Mesenteric fat pad (tissue), 1 donor: ENCODE measurements at places on chromosomes 11 and 22.

GRCh38 chr11:126098204-126098769 lies 35.6 kb upstream of the CDON start:
- no peak for DNase-seq

DNA sequence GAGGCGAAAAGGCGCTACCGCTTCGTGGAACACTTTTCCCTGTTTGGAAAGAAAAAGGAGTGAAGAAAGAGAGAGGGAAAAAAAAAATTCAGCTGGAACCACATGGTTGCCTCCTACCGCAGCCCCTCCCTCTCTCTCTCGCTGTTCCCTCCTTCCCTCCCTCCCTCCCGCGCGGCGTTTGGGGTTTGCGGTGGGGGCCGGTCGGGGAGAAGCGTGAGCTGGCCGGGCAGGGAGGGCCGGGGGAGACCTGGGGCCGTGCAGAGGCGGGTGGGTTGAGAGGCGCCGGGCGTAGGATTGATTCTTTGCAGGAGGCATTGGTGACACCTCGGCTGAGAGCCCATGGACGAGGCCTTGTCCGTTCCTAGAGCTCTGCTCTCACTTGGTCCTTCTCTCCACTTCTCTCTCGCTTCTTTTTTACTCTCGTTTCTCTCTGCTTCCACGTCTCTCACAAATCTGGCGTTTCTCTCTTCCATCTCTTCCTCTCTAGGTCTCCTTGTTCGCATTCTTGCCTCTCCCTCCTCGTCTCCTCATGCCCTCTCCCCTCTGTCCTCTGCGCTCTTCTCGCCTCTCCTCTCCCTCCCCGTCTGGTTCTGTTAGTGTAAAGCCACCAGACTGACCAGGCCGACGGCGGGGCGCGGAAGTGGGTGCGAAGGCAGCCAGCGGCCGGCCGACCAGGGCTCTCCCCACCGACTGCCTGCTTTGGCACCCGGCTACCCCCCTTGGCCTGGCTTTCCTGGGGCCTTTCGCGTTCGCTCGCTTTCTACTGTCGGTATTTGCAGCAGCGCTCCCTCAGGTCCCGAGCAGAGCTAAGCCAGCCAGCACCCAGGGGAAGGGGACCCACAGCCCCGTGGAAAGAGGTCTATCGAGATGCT lies at the start of gene CLMP:
Gene CLMP (minus strand): TSS at position 61 of the 872 bp plus-strand sequence. CDS start 308 bp downstream, outside the sequence.
- DNase-seq, result no peak

GRCh38 chr11:87351676-87352075 lies 313.9 kb downstream of the TMEM135 start:
- no peak for DNase-seq

GRCh38 chr22:35604621-35605368 lies 12.3 kb downstream of the MB start:
- DNase-seq, result no peak

GRCh38 chr11:129846508-129847335 lies 31.1 kb downstream of the TMEM45B start:
- no peak for DNase-seq

DNA sequence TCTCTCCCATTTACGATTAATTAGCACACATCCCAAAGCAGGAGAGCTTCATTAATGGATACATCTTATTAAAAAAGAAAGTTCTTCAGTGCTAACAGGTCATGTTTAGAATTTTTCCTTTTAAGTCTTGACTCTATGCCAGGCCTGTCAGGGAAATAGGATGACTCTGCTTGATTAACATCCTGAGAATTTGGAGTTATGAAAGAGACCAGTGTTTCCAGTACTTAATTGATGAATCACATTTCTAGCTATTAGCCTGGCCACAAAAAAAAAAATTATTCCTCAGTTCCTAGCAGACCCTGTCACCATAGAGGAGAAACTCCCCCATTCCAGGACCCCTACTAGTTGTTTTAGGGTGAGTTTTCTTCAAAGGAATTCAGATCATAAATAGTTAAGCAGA lies 23.6 kb upstream of the ME3 start:
- no peak for DNase-seq

DNA sequence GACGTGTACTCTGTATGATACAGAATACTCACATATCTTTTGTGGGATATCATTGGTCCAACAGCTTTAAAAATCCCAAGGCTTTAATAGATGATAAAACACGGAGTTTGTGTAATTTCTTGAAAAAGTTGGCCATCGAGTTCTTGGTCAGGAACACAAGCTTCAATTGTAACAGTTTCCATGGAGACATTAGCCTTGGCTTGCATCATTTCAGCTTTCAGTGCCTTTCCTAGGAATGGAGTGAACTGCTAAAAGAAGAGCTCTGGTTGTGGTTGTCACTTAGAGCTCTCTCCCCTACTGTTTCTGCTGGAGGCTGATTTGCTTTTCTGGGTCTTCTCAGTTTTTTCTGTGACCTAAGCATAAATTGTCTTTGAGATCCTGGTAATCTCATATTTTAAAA lies 14.2 kb downstream of the BMAL1 start:
- DNase-seq, result no peak

GRCh38 chr11:106958517-106959248 lies 59.6 kb downstream of the GUCY1A2 start:
- no peak for DNase-seq

DNA sequence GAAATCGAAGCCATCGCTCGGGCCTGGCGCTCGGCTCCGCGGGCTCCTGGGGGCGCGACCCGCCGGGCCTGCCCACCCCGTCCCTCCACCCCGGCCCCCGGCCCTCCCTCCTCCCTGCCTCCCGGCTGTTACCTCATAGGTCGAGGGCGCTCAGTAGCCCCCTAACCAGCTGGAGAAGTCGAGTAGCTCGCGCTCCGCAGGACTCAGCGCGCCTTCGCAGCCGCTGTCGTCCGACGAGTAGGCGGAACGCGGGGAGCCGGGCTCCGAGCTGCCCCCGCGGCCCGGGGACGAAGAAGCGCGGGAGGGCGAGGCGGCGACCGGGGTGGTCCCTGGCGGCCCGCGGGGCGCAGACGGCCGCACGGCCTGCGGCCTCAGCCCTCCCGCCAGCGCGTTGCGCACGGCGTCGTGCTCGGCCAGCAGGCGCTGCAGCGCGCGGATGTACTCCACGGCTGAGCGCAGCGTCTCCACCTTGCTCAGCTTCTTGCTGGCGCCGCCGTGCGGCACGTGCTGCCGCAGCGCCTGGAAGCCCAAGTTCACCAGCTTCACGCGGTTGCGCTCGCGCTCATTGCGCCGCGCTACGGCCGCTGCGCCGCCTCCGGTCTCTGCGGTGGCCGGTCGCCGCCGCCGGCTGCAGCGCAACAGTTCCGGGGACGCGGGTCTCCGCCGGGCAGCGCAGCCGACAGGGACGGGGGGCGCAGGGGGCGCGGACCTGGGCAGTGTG lies 627 bp downstream of the ASCL2 start:
- DNase-seq, result peak; percentile 89

DNA sequence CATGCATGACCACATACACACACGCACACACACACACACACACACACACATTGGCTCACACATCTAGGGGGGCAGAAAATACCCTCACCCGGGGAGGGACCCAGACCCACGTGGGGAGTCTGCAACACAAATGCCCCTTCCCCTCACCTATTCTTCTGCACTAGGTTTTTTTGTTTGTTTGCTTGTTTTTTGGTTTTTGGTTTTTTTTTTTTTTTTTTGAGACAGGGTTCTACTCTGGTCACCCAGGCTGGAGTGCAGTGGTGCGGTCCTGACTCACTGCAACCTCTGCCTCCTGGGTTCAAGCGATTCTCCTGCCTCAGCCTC lies 28.4 kb downstream of the WEE1 start:
- peak; percentile 30 for DNase-seq

- no peak for DNase-seq
These were observed 11.8 kb upstream of the CAVIN3 start for GRCh38 chr11:6332066-6332465.

- DNase-seq, result no peak
These were observed 101.7 kb downstream of the FAM181B start for GRCh38 chr11:82631722-82632630.

DNA sequence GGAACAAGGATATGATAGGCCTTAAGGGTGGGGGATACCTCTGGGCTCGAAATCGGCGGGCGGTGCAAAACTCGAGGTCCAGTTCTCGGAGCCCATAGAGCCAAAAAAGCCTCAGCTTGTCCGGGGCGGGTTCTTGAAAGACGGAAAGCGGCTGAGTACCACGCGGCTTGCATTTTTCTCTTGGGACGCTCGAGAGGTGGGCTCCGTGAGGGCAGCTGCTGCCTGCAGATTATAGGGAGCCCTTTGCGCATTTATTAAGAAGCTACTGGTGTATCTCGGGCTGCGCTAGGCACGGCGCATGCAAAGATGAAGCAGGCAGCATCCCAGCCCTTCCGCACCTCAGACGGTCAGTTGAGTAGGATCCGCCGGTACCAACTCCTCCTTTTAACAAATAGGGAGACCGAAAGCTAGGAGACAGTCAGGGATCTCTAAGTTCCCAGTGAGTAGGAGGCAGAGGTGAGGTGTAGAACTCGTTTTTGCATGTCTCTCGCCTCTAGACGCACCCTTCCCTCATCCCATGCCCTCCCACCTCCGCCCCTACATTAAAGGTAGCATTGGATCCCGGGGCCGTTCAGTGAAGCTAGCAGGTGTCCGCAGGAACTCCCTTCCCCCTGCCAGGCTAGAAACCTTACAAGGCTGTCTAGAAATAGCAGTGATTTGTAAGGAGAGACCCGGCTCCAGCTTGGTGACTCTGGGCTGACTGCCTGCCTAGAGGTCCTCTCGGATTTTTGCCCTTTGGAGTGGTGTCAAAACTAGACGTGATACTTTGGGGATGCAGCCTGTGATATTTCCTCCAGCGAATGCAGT lies 768 bp downstream of the LDHA start:
- peak; percentile 67 for DNase-seq

DNA sequence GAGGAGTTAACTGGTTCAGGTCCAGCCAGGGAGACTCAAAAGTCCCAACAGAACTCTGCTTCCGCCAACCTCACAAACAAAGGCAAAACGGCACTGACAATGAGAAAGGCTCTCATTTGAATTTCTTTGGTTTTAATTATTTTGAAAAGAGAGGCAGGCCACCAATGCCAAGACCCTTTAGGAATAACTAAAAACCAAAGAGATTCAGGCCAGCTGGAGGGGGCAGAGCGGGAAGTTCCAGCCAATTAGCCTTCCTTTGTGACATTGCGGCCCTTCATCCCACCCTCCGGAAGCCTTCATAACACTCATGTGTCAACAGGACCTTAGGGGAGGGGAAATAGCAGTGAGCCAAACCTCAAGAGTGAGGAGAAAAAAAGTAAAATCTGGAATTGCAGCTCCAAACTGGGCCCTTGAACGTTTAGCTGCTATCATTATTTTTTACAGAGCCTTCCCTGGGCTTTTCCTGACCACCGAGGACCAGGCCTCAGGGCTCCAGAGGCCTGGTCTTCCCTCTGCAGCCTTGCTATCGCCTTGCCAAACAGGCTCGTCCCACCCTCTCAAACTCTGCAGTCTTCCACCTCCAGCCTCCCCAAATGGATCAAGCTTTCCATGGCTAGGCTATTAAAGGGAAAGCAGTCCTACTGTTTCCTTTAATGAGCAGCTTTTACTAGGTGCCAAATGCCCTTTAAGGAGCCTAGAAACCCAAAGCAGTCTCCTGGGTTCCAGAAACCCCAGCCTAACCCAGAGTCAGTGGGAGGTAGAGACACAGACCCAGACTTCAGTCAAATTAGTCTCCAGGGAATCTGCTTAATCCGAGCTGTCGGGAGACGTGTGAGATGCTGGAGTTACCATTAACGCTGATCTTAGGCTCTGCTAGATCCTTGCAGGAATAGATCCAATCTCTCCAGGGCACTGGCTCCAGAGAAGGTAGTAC lies 114.2 kb downstream of the CCDC34 start:
- DNase-seq, result no peak

DNA sequence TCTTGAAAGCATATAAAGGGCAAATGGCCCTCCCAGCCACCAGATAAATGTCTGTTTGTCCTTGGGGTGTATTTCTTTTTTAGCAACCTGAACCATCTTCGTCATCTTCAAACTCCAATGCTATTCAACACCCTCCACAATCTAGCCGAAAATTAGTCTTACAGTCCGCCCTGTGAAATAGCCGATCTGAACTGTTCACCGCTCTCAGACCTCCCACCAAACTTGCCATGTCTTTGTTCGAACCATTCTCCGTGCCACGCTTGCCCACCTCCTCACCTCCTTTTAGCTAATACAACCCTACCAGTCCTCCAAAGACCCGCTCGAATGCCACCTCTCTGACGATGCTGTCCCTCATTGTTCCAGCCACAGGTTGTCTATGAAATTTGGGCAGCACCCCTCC lies 46.0 kb downstream of the SC5D start:
- no peak for DNase-seq

GRCh38 chr11:90844041-90844440 lies 621.2 kb upstream of the CHORDC1 start:
- DNase-seq, result no peak

GRCh38 chr11:41175304-41175972 lies 284.0 kb downstream of the LRRC4C start:
- no peak for DNase-seq

DNA sequence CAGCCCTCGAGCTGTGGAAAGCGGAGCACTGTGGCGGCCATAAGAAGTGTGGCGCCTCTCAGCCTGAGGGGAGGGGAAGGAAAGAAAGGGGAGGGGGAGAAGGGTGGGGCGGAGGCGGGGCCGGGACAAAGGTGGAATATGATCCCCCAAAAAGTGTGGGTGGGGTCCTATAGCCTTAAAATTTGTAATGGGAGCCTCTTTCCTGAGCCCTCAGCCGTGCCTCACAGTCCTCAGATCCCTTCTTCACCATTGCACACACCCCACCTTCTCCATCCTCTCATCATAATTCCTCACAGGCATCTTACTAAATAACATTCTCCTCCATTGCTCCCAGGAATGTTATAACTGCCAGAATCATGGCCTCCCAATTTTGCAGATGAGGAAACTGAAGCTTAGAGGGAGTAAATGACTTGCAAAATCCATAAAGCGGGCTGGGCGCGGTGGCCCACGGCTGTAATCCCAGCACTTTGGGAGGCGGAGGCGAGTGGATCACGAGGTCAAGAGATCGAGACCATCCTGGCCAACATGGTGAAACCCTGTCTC lies 600 bp upstream of the RAB6A start:
- no peak for DNase-seq

DNA sequence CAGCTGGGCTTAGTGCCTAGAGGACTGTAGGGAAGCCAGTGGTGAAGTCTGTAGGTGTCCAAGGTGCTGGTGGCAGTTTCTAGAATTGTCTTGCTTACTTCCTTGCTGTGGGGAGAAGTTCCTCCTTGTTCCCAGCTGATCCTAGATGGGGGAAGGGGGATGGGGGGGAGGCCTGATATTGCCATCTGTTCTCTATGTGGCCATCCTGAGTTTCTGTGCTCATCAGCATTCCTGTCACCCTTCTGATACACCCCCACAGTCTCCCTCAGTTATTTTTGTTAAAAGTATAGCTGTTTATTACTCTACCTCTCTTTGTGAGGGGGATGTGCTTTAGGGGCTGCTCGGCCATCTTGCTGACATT lies 36.5 kb downstream of the MADD start:
- no peak for DNase-seq

- DNase-seq, result no peak
These were observed 278.5 kb upstream of the CCDC179 start for GRCh38 chr11:23138761-23139160.

GRCh38 chr22:23834406-23834792 lies 4.4 kb downstream of the DERL3 start:
- peak; percentile 28 for DNase-seq

GRCh38 chr22:44272401-44272771 lies 40.4 kb downstream of the SHISAL1 start:
- no peak for DNase-seq
